M059J (cell line): ENCODE measurements at places on chromosomes 16 and 17.

GRCh38 chr17:60315650-60316049 is 76.3 kb downstream of the USP32 start:
- peak; percentile 15 for DNase-seq

- DNase-seq, result no peak
Measured at GRCh38 chr17:43134774-43135453, 9.8 kb upstream of the BRCA1 start.

DNA sequence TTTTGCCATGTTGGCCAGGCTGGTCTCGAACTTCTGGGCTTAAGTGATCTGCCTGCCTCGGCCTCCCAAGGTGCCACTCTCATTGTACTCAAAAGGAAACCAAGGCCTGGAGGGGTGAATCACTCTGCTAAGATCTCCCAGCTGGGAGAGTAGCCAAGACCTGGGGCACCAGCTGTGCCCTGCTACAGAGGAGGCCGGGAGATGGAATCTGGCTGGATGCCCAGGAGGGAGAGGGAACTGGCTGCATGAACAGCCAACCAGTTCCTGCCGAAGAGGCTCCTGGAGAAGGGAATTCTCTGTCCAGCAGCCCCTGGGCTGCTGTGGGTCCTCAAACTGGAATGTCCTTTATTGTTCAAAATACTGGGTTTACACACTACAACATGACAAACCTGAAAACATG is 238.7 kb upstream of the CIBAR2 start:
- DNase-seq, result peak; percentile 100

GRCh38 chr16:62764572-62764971 is 728.3 kb upstream of the CDH8 start:
- DNase-seq, result no peak

DNA sequence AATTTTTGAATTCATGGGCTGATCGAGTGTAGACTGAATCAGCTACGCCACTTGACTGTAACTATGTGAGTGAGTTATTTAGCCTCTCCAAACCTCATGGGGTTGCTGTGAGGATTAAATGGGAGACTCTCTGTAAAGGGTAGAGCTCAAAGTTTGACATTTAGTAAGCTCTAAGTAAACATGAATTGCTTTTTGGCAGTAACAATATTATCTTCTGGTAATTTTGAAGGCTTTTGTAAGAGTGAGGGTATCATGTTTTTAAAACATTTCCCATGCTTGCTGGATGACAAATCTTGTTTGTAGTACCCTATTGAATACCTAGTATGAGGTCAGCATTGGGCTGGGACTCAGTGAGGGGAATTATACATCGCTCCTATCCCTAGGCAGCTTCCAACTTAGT is 35.3 kb downstream of the MRTFB start:
- DNase-seq, result no peak

DNA sequence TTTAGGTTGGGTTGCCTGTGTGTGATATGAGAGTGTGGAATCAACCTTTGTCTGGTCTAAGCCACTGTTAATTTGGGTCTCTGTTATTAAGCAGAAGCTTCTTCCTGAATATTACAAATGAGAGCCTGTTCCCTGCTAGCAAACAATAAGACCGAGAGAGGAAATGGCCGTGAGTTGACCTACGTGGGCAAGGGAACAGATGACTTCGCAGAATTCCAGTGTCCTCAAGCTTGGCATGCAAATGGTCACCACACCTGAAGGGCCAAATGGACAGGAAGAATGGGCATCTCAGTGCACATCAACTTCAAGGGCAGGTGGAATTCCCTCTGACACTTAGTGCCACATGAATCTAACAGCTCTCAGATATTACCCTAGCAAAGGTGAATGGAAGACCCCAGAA is 250.8 kb upstream of the FOXF1 start:
- DNase-seq, result no peak

DNA sequence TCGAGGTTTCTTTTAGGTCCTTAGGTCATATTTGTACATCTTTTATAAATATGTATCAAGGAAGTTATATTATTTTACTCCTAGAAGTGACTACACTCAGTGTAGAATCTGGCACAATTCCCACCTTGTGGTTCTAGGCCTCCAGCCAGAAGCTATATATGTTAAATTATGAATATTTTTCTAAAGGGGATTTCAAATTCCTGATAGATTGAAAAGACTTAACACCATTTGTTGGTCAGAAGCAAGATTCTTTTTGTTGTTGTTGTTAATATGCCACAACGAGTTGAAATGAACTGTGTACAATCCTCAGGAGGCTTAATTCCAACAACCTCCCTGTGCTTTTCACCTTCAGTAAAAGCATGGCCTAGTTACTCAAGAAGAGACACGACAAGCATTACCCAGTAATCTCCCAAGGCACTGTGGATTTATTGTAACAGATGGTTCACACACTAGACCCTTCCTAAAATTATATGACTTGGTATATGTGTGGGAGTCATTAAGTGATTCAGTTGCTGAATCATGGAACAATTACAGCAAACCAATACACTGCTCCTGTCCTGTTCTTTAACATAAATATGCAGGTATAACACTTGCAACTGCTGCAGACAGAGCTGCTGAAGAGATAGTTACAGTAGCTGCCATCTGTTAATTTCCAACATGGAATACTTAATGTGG is 964.4 kb upstream of the GOT2 start:
- peak; percentile 45 for DNase-seq

- DNase-seq, result no peak
Measured at GRCh38 chr17:16191604-16192003, 23.7 kb downstream of the NCOR1 start.

GRCh38 chr17:10729334-10730193 is at the start of gene TMEM220:
TMEM220 (minus strand) TSS chr17:10730023; CDS start chr17:10729851, 172 bp downstream.
- DNase-seq, result peak; percentile 29

GRCh38 chr16:27595993-27596392 is 46.0 kb downstream of the KATNIP start:
- DNase-seq, result no peak

GRCh38 chr16:85840801-85841200 is 41.3 kb downstream of the COX4I1 start:
- no peak for DNase-seq

- no peak for DNase-seq
Measured at GRCh38 chr17:15431766-15432165, 35.7 kb downstream of the CDRT4 start.

DNA sequence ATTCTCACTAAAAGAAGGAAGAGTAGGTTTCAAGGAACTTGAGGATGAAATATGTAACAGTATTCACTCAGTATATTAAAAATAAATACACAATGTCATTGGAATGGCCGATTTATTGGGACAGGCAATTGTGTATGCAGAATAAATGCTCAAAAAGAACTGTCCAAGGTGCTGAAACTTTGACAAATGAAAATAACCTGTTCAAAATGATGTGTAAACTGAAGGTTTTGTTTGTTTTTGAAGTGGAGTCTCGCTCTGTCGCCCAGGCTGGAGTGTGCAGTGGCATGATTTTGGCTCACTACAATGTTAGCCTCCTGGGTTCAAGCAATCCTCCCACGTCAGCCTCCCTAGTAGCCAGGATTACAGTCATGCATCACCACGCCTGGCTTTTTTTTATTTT is 318.7 kb upstream of the RBFOX1 start:
- peak; percentile 15 for DNase-seq

DNA sequence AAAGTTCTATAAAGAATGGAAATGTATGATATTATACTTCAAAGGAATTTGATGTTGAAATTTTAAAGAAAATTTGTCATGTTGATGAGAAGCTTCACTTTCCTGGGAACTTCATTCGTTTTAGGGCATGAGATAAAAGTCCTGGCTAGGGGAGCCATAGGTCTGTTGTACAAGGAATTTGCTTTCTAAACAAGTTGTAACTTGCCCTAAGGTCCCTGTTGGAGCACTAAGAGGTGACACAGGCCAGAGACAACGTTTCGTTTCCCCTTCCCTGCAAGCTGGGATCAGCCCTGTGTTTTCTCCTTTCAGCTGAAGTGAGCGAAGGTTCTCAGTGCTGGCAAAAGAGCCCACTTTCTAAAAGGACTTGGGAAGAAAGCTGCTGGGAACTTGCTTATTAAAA is 16.6 kb downstream of the PLD6 start:
- no peak for DNase-seq

DNA sequence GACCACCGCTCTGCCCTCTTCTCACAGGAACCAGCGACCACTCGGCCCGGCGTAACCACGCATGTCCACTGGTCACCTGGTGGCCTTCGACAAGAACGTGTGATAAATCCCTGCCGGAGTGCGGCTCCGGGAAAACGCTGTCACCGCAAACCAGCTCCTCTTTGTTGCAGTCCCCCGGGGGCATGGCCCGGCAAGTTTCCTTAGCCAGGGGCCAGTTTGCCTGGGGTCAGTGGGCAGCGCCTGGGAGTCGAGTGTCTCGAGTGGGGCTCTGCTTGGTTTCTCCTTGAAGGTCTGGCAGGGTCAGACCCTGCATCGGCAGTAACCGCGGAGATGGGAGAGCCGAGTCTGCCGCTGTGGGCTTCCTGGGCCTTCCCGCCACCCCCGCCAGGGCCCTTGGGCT is 52.5 kb downstream of the JPH3 start:
- DNase-seq, result no peak

DNA sequence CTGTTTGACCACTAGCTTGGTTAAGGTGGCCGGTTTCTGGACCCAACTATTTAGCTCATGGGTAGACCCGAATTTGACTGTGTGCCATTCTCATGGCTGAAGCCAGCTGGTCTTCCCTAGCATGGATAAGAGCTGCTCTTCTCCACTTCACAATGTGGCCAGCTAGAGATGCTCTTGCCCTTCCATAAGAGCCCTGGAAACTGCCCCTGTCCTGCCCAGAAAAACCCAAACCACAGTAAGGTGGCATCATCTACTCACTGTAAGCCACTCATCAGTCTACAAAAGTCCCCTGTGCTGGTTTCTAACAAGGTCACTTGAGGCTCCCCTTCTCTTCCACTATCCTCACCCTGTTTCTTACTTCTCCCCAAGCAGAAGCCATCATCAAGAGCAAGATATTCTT is 165.1 kb downstream of the HS3ST2 start:
- DNase-seq, result no peak

GRCh38 chr17:71905376-71906031 is 215.3 kb upstream of the SOX9 start:
- DNase-seq, result no peak

DNA sequence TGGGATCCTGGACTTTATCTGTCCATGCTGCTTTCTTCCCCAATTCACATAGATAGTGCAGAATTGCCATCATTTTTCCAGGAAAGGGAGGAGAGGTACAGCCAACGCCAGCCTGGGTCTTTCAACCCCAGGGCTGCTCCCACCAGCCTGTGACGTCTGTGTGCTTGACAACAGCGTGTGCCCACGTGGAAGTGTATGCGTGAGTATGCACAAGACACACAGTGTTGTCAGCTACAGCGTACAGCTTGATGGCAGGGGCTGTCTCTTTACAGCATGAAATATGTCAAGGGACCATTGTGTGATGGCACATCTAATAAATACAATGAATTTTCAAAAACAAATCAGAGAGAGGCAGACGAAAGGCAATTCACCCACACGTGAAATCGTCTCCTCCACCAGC is 62.3 kb downstream of the GSG1L start:
- no peak for DNase-seq

GRCh38 chr16:84614968-84615813 is 2.7 kb downstream of the COTL1 start:
- DNase-seq, result no peak

DNA sequence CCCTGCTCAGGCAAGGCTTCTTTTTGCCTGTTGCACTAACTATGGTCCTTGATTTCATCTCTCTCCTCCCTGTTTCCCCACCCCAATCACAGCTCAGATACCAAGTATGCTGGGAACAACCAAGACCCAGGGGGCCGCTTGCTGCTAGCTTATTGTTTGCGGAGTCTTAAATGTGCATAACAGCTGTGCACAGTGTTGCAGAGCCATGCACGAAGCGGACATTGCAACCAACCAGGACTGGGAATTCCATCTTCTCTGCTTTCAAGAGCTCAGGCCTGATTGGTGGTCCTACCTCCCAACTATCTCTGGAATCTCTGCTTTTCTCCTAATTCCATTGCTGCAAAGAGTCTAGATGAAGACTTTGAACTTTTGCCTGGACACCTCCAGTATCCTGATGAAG is 281.3 kb upstream of the TNRC6C start:
- DNase-seq, result no peak

DNA sequence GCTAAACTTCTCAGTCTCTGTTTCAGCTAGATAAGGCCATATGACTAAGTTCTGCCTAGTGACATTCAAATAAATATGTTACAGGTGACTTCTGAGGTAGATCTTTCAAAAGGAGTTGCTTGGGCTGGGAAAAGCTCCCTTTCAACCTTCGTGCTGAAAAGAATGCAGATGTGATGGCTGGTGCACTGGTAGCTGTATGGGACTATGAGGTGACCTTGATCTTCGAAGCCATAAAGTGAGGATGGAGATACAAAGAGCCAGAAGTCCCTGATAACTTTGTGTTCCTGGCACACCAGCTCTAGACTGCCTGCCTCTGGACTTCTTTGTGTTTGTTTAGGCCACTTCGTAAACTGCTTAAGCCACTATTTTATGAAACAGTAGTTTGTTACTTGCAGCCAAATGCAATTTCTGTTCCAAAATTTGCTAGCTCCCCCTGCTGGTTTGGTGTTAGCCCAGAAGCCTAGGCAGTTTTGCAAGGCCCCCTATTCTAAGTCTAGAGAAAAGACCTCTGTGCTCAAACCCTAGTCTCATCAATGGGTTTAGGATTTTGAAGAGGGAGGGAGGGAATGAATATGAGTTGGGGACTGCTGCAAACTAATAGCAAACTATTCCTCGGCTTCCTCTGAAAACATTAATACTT is 23.3 kb upstream of the ERCC4 start:
- DNase-seq, result no peak

GRCh38 chr16:86509759-86510464 is 415 bp upstream of the FOXF1 start:
- peak; percentile 92 for DNase-seq

- DNase-seq, result peak; percentile 93
Measured at GRCh38 chr17:31564883-31565301, 173.4 kb downstream of the RAB11FIP4 start.

GRCh38 chr17:68319410-68320162 is 28.3 kb downstream of the ARSG start:
- DNase-seq, result no peak

GRCh38 chr17:16314859-16315258 is 38.4 kb downstream of the CENPV start:
- DNase-seq, result no peak

DNA sequence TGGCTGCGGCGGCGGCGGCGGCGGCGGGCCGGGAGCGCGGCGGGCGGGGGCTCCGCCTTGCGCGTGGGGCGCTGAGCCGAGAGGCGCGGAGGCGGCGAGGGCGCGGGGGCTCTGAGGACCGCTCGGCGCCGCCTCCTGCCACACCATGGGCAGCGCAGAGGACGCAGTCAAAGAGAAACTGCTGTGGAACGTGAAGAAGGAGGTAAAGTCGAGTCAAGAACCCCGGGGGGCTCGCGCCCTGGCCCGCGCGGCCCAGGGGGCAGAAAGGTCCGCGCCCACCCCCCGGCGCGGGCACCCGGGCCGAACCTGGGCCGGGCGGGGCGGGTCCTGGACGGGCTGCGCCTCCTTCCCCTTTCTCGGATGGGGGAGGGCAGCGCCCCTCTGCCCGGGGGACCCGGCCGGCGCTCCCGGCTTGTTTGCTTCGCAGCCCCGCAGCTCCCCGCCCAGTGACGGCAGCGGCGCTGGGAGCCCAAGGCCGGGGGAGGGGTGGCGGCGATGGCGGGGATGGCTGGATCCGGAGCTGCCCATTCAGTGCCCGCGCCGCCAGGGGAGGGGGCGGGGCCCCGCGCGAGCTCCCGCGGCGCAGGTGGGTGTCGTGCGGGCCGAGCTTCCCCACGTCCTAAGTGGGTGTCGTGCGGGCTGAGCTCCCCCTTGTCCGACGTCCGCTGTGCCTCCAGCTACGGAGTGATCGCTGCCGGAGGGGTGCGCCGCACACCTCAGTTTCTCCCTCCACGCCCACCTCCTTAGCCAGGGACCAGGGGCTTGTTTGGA is 428 bp downstream of the SGSM2 start:
- DNase-seq, result peak; percentile 55

GRCh38 chr17:83081684-83082201 is 2.3 kb downstream of the METRNL start:
- no peak for DNase-seq
